NCI-H1105 treated with DMSO at 0.1 percent for 48 hours (cell line): ENCODE measurements at places on chromosomes 12 and 14.

DNA sequence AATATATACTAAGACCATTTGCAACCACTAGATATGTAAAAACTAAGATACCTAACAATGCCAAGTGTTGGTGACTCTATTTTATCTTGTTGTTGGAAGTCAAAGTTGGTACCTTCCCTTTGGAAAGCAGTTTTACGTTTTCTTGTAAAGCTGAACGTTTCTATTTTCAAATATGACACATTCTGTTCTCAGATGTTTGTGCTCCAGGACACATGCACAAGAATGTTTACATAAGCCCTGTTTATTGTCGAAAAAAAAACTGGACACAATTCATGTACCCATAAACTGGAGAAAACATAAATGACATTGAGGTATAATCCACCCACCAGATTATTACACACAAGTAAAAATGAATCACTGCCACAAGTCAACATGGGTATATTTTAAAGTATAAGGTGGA lies 967.4 kb downstream of the BCL11B start:
- no peak for DNase-seq

- no peak for DNase-seq
These were observed 94.5 kb downstream of the PCNX1 start for GRCh38 chr14:71001742-71002141.

DNA sequence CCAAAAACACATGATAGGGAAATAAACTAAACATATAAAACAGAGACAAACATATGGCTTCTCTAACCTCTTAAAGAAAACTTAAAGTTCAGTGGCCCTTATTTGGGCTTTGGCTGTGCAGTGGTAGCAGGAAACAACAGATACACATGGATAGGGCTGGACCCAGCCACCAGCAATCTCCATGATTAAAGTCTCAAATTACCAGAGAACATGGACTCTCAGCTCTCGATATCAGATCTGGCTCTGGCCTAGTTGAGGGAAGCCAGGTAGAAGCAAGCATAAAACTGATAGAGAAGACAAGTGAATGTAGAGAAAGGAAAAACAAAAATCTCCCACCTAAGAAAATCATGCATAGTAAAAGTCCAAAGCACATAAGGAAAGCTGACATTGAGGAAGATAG lies 164.8 kb downstream of the ITPR2 start:
- no peak for DNase-seq

DNA sequence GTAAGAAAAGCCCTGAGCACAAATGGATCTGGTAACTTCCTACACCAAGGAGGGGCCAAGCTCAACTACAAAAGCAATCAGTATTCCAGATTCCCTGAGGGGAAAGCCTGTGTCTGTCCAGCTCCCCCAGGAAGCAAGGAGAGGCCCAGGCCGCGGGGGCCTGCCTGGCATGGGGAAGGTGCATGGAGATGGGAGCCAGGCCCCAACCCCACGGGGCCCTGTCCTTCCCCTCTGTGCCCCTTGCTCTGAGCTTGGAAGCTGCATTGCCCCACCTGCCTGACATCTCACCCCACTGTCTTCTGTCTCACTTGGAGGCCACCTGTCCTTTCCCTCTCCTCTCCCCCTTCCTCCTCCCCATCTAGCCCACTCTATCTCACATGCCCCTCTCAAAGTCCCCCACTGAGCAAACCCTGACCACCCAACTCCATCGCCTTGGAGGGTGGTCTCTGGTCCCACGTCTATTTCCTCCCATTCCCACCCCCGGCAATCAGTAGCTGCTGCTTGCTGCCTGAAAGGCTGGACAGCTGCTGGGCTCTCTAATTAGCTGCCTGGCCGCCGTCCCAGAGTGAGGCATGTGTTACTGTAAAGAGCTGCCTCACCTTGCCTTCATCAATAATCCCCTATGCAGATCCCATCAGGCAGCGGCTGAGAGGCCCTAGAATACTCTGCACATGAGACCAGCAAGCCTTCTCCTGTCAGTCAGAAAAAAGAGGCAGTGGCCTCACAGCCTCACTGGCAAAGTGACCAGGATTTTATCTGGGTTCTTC lies 3.4 kb upstream of the TMEM229B start:
- DNase-seq: peak; percentile 92

DNA sequence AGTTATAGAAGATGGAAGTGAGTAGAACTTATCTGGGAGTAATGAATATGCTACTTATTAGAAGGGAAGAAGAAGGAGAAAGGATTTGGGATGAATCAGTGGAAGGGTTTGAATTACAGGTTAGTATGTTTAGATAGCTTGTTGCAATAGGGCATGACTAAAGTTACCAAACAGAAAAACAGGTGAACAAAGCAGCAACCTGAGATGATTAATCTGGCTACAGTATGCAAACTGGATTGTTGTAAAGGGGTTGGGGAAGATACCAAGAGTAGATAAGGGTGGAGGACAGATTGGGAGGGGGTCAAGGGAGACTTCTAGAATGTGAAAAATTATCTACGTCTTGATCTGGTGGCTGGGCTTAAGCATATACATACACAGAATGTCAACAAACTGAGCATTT lies 73.4 kb upstream of the CLEC14A start:
- no peak for DNase-seq

GRCh38 chr12:130436741-130437501 lies 99.2 kb downstream of the PIWIL1 start:
- no peak for DNase-seq

- no peak for DNase-seq
These were observed 337.5 kb downstream of the FLRT2 start for GRCh38 chr14:85867450-85867849.

- no peak for DNase-seq
These were observed 168.4 kb downstream of the MYRFL start for GRCh38 chr12:69993433-69993832.

DNA sequence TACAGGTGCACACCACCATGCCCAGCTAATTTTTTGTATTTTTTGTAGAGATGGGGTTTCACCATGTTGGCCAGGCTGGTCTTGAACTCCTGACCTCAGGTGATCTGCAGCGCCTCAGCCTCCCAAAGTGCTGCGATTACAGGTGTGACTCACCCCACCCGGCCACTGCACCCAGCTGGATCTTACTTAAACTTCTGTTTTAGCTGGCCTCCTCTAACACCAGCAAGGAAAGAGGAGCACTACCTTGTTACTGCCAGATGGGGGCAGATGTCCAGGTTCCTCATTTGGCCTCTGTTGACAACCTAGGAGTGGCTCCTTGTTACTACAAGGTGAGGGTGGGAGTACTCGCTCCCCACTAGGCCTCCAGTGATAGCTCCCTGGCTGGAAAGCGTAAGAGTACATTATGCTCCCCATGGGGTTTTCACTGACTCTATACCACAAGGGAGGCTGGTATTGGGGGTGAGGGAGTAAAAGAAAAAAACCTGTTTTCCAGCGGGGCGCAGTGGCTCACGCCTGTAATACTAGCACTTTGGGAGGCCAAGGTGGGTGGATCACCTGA lies 13.2 kb upstream of the ARF6 start:
- peak; percentile 41 for DNase-seq

DNA sequence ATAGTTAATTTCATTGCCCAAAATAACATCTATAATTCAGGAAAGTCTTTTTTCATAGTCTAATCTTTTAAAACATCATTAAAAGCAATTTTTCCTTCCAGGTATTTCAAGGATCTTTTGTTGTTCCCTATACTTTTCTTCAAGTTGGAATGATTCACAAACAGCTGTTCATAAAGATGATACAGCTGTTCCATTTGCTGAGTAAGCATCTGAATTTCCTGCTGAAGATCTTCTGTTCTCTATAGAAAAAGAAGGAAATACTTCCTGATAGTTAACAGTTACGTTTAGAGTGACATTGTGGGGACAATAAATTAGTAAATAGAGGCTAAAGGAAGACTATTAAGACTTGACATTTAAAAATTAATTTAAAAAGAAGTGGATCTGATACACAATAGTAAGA lies 30.3 kb upstream of the ESR2 start:
- DNase-seq: no peak

- DNase-seq: no peak
These were observed 70.3 kb upstream of the PRMT8 start for GRCh38 chr12:3420693-3421092.

GRCh38 chr14:93862265-93862664 lies 64.9 kb upstream of the FAM181A start:
- no peak for DNase-seq
